ENCODE measurements at places on chromosomes 5 and 9.

- DNase-seq, result no peak
Measured at GRCh38 chr5:111731638-111732037, 25.4 kb downstream of the NREP start.

GRCh38 chr9:80775530-80775929 is 913.8 kb downstream of the TLE1 start:
- DNase-seq, result no peak

DNA sequence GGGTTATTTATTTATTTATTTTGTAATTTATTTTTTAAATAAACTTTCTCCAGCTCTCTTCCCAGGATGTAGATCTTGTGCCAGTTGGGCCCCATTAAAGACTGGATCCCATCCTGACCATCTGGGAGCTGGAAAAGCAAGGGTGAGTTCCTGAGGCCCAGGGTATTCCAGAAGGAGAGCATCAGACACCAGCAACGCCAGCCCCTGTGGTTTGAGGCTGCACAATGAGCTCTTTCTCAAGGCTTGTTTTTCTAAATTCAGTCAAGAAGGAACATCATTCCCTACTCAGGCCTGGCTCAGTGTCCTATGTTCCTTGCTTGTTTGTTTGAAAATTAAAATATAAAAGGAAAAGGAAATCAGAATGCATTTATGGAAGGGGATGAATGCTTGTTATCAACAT is 313.3 kb downstream of the EBF1 start:
- DNase-seq, result no peak

DNA sequence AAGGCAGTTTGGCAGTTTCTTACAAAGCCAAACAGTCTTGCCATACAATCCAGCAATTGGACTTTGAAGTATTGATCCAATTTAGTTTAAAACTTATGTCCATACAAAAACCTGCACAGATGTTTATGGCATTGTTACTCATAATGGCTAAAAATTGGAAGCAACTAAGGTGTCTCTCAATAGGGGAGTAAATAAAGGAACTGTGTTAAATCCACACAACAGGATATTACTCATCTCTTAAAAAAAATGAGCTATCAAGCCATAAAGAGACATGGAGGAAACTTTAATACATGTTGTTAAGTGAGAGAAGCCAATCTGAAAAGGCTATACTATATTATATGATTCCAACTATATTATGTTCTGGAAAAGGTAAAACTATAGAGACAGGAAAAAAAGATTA is 313.6 kb upstream of the CD180 start:
- no peak for DNase-seq

GRCh38 chr9:2634818-2635217 is 13.2 kb downstream of the VLDLR start:
- DNase-seq, result no peak

DNA sequence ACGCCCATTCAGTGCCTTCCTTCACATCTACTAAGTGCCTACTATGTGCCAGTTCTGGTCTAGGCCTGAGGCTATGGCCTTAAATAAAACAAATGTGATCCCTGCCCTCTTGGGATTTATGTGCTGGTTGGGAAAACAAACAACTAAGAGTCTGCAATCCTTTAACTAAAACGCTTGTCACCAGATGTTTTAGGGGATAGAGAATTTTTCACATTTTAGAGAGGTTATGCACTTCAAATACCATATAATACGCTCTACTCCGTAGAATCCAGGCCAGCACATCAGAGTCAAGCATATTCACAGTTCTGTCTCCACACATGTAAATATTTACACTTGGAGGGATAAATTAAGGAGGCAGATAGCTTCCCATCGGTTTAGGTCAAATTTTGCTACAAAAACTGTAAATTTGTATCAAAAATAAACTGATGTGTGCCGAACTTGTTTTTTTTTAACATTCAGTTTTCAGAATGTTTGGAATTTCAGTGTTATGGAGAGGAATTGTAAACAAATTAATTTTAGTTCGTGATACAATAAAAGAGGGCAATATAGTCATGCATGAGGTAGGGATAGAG is 22.0 kb upstream of the ADRA1B start:
- no peak for DNase-seq

- DNase-seq, result no peak
Measured at GRCh38 chr9:107213561-107214028, 69.5 kb upstream of the RAD23B start.

DNA sequence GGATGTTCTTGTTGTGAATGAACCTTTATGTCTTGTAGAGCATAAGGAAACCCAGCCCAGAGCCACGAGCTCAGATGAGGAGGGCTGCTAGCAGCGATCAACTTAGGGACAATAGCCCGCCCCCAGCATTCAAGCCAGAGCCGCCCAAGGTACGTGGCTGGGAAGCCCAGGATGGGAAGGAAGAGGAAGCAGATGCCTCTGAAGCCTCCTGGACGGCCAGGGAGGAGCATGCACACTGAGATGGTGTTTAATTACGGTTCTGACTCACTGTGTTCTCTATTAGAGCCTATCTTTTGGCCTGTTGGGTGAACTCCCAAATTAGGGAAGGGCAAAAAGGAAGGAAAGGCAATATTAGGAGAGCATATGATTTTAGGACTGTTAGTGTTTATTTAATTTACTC is 75.3 kb downstream of the TJP2 start:
- DNase-seq, result no peak

GRCh38 chr5:36657563-36657995 is 51.2 kb downstream of the SLC1A3 start:
- DNase-seq, result no peak

GRCh38 chr9:69036309-69036708 is 757 bp downstream of the FXN start:
- DNase-seq, result no peak
